ENCODE measurements at places on chromosomes 12 and 14.

DNA sequence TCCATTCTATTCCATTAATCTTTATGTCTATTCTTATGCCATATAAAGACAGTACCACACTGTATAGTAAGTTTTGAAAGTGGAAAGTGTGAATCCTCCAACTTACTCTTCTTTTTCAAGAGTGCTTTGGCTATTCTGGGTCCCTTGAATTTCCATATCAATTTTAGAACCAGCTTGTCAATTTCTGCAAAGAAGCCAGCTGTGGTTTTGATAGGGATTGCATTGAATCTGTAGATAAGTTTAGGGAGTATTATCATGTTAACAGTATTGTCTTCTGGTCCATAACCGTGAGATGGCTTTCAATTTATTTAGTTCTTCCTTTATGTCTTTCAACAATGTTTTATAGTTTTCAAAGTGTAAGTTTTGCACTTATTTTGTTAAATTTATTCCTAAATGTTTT is 34.2 kb upstream of the GCH1 start:
- no peak for DNase-seq

GRCh38 chr14:94697773-94698556 is 71.9 kb downstream of the GSC start:
- DNase-seq, result no peak

- DNase-seq, result no peak
Observed at GRCh38 chr12:95764848-95765247, 25.7 kb downstream of the NTN4 start.

- DNase-seq, result no peak
Observed at GRCh38 chr12:97995559-97995958, 519.8 kb upstream of the TMPO start.

DNA sequence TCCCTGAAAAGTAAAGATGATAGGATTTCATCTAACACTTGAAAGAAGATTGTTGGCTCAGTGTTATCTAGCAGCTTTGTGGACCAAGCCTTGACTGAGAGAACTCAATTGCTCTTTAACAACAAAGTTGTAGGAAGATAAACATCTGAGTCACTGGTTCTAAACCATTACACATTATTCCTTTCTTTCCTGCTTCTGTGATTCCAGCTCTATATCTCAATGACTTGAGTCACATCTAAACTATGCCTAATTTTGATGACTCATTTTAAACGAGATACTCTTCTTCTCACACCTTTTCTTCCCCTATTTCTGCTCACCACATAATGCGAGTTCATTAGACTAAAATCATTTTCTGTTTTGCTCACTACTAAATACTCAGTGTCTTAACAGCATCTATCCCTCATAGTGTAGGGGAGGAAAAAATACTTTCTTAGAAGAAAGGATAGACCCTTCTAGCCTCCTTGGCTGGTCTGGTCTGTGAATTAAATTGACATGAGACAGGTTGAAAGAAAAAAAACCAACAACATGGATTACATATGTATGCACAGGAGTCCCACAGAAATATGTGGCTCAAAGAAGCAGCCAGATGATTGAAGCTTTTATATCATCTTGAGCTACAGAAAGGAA is 201.4 kb downstream of the C12orf50 start:
- DNase-seq, result no peak

DNA sequence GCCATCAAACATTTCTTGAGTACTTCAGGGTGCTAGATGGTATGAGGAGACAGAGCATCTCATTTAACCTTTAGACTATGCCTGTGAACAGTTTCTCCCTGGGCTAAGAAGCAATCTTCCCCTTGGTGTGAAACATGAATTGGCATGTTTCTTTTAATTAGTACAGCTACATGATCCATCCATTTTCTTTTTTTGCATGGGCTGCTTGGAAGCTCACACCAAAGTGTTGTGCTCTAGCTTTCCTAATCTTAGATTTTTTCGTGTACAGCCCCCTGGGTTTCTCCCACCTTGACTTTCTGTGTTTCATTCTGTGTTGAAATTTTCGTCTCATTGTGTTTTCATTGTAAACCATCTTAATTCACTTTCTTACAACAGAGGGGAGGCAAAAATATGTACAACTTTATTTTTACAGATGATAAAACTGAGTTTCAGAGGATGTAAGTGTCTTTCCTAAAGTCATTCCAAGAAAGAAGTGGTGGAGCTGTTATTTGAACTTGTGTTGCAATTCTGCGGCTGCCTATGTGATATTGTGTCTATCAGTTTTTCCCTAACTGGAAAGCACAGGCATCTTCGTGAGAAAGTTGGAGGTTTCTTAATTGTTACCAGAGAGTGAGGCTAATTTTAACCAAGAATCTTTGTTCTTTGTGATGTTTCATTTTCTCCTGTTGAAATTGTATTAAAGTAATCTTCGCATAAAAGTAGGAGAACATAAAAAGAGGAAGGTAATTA is 64.5 kb downstream of the DAAM1 start:
- no peak for DNase-seq

DNA sequence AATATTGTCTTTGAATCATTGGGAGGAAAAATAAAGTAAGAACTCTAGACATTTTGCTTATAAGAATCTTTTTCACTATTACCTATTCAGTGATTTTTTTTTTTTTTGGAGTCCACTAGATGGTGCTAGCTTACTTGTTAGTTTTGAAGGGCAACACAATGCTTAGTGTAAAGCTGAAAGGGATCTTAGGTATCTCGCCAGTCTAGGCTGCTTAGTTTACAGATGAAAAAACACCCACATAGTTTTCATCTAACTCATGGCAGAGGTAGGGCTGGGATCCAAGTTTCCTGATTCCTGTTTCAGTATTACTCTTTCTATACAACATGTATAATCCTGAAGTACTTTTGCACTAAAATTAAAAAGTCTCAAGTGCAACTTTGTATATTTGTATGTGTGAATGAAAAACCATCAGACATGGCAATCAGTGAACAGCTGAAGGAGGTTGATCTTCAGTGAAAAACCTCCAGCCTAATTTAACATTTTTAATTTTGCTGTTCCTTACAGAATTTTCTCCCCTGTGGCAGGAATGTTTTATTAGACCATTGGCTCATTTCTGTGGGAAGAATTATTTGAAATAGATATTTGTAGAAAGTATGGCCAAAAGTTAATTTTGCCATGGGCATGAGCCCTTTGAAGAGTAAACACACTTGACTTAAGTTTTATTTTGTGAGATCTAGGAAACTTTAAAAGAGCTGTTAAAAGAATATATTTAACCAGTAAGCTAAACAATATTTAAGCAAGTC is 40.7 kb downstream of the LRRIQ1 start:
- DNase-seq, result no peak

DNA sequence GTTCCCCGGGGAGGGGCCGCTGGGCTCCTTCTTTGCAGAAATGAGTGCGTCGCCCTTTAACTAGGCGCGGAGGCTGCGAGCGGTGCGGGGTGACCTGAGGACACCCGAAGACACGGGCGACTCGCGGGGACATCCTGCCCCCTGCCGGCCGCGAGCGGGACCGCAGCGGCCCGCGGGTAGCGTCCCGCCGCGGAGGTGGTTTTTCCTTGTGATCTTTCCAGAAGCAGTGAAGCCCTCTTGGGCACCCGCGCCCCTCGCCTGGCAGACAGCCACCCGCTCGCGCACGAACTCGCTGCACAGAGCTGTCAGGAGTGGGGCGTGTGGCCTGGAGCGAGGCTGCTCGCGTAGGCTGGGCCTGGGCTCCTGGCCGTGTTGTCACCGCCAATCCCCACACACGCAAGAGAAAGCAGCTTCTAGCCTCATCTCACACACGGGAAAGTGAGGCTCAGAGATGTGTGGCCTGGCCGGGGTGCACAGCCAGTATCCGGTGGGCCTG is 67.2 kb downstream of the DIO3 start:
- peak; percentile 69 for DNase-seq

DNA sequence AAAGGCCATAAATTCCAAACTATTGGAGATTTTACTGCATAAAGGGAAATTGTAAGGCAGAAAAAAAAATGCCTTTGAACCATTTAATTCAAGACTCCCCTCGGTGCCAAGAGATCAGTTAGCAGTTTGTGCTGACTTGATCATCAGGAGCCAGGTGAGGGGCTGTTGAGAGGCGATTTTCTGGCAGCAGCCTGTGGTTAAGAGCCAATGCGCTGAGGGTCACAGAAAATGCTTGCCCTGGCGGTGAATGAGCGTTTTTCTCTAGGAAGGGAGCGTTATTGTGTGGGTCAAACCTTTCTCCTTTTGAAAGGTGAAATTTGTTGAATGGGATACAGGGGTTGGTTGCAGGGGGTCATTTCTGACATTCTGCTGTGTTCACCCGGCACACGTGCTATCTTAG is 4.7 kb downstream of the SRRM4 start:
- DNase-seq, result no peak

- no peak for DNase-seq
Observed at GRCh38 chr14:102910442-102910841, 12.0 kb upstream of the AMN start.

GRCh38 chr12:43221216-43221615 is 330.8 kb downstream of the ADAMTS20 start:
- no peak for DNase-seq

DNA sequence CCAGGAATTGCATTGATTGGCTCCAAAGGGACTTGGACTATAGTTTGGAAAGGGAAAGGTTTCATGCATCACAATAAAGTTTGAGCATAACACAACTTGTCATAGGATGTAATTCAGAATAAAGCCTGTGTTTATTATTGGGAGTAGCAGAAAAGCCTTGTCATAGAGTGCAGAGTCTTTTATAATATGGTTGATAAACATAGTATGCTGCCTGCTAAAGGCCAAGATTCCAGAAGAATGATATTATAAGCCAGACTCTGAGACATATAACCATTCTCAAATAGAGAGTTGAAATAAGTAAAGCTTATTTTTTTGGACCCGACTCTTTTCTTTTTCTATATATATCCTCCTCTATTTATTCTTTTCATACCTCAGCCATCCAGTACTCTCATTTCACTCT is 207.3 kb downstream of the LRIG3 start:
- no peak for DNase-seq

DNA sequence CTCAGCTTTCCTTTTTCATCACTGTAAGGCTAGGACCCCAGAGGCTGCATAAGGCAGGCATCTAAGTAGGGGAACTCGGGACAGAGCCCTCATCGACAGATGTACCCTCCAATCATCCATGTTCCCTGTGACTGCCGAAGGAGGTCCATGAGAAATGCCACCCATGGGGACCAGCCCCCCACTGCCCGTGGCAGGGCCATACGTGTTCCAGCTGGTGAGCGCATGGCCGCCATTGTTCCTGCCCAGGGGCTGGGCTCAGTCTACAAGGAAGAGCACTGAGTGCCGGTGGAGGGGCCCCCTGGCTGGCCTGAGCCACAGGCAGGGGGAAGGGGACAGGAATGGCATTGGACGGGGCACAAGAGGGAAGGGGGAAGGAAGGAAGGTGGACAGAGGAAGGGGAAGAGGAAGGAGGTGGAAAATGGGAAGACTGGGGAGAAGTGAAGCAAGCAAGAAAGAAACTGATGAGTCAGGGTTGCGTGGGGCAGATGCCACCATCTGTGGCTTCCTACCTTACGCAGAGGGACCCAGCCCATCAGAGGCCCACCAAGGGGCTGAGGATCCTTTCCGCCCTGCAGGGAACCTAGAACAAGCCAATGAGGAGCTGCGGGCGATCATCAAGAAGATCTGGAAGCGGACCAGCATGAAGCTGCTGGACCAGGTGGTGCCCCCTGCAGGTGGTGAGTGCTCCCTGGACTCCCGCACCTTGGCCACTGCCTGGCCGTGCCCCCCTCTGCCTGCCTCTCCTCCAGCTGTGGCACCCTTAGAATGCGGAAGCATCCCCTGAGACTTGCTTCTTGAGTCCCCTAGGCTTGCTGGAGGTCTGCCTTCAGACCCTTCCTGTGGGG is 120.6 kb upstream of the FKBP4 start:
- no peak for DNase-seq

GRCh38 chr12:124347335-124347734 is 52.4 kb downstream of the RFLNA start:
- no peak for DNase-seq

DNA sequence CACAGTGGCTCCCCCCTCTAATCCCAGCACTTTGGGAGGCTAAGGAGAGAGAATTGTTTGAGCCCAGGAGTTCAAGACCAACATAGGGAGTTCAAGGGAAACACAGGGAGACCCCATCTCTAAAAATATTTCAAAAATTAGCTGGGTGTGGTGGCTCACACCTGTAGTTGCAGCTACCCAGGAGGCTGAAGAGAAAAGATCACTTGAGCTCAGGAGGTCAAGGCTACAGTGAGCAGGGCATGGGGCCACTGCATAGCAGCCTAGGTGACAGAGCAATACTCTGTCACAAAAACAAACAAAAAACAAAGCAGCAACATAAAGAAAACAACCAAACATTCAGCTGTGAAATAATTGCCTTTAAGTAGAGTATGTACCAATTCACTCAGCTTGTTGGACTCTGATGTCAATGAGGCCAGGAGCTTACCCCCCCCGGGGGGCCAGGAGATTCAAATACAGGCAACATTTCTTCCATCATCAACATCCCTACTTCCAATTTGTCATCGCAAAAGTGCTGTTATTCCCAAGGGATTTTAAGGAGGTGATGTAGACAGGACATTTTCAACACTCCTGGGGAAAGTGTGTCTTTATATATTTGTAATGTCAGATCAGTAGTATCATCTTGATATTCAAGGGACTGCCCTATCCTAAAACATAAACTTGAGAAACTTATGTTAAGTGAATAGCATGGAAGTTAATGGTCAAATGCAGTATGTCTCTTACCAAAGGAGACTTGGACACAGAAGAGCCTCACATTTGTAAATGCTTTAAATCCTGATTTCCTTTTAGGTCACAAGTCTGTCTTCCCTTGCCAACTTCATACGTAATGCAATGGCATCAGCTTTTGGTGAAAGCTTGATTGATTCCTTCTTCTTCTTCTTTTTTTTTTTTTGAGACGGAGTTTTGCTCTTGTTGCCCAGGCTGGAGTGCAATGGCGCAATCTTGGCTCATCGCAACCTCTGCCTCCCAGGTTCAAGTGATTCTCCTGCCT is 40.6 kb upstream of the AEBP2 start:
- DNase-seq, result no peak

Measured in CD4-positive, alpha-beta T cell treated with Interleukin-17A for 1 hour (primary cell).